Chondrocyte (in vitro differentiated cells): ENCODE measurements at places on chromosomes 12 and 14. TPM values are rescaled to one million over a fixed set of nuclear protein-coding genes. Genes with fewer than 3 reads are reported as not detected.

Gene UBE2N
- total RNA-seq = 70.0 to 88.1 TPM (median 72.1 TPM) in 3 replicates

Gene RNASE1
- 0.72 to 0.97 TPM in 2 of 3 replicates, not detected in the other for total RNA-seq

Gene KRT3
- total RNA-seq = not detected in 3 replicates

- no peak overlapping the region for H3K27ac ChIP-seq
- DNase-seq = no peak
- peaks cover 6% of the 10 kb centered on the region for H3K36me3 ChIP-seq
Measured at GRCh38 chr14:69226178-69226577, 33.8 kb upstream of the GALNT16 start.

DNA sequence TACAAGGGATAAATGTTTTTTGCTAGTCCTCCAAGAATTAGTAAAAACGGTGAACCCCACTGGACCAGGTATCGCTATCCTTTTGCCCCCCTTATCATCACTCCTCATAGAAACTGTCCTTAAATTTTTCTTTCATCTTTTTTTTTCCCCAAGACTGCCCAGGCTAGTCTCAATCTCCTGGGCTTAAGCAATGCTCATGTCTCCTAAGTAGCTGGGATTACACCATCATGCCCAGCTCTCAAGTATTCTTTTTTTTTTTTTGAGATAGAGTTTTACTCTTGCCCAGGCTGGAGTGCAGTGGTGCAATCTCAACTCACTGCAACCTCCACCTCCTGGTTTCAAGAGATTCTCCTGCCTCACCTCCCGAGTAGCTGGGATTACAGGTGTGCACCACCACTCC lies 9.7 kb downstream of the IRF2BPL start:
- peaks cover 34% of the 10 kb centered on the region for H3K4me1 ChIP-seq
- DNase-seq = no peak
- H3K27ac ChIP-seq = no peak overlapping the region
- H3K4me3 ChIP-seq = no peak overlapping the region
- no peaks in the 10 kb centered on the region for H3K27me3 ChIP-seq
- H3K36me3 ChIP-seq = no peaks in the 10 kb centered on the region
